ENCODE measurements at places on chromosomes 16 and 17.

- DNase-seq, result no peak
These were observed 44.8 kb downstream of the ERN1 start for GRCh38 chr17:64084940-64085649.

- peak; percentile 81 for DNase-seq
These were observed 11.6 kb upstream of the MARCHF10 start for GRCh38 chr17:62819511-62820221.

GRCh38 chr17:67390006-67390645, 13.0 kb downstream of the PITPNC1 start:
- no peak for DNase-seq

DNA sequence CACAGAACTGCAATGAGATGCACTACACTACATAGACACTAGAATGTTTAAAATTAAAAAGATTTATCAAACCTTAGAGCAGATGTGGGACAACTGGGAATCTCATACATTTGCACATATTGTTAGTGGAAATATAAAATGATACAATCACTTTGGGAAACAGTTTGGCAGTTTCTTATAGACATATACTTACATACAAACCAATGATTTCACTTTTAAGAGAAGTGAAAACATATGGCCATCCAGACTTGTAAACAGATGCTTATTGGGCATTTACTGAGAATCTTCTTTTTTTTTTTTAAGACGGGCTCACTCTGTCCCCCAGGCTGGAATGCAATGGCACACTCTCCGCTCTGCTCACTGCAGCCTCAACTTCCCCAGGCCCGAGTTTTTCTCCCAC, 50.1 kb downstream of the AXIN2 start:
- no peak for DNase-seq

- DNase-seq, result no peak
These were observed 560 bp downstream of the RAI1 start for GRCh38 chr17:17681744-17682292.

DNA sequence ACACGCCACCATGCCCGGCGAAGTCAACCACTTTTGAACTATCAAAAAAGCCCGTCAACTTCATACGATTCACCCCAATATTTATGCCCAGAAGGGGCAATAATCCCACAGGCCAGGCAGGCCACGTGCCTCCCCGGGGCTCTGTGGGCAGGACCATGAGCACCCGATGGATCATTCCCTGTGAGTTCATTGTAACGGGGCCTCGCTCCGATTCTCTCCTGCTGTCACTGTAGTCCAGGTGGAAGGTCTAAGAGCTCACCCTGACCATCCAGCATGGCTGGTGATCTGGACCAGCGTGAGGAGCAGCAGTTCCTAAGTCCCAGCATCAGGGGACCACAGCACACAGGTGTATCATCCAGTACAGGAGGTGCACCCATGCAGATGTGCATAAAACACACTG, 77.5 kb upstream of the DOC2B start:
- DNase-seq, result no peak

- DNase-seq, result no peak
These were observed 15.6 kb upstream of the PDK2 start for GRCh38 chr17:50079334-50080095.

DNA sequence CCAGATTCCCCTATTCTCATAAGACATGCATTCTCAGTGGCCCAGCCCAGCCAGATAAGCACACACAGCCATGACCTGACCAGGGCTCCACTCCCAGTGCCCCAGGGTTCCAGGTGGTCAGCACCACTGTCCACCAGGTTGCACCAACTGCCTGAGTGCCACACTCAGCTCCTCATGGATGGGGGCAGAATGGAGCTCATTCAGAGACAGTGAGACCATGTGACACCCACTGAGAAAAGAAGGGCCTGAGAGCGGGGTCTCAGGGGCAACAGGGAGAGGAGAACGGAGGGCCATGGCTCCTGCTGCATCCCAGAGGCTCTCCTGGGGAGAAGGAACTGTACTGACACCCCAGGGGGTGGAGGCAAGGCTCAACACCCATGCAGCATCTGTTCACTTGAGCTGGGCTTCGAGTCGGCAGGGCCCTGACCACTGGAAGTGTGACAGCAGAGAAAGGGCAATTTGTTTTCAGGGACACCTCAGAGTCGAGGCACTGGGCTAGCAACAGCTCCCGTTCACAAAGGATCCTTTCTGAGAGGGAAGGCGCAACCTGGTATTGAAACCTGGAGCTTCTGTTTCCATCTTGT, 18.7 kb upstream of the SLC38A8 start:
- DNase-seq, result no peak

DNA sequence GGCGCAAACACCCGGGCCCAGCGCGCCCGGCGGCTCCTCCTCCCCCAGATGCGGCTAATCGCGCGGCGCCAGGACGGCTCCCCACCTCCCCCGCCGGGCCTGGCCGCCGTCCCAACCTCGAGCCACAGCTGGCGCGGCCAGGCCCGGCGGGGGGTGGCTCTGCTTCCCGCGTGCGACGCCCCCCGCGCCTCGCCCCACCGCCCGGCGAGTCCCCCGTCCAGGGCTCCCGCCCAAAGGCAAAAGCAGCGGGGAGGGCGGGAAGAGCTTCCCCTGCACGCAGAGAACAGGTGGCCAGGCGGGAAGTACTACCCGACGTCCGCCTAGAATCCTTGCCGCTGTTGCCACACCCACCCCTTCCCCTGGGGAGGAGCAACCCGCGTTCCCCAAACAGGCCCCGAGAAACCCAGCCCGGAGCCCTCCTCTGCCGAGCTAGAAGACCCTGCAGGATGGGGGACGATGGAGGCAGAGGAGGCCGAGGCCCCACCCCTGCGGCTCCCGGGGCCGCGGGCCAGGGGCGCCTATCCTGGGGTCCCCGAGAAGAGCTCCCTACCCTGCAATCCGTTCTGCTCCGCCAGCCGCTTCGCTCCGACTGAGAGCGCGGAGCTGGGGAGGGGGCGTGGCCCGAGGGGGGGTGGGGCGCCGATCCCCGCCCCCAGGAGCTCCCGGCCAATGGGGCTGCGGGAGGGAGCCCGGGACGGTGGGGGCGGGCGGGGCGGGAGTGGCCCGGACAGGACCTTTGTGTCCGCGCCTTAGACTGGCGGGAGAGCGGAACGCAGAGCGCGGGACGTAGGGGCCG, at the start of gene CARHSP1:
Gene CARHSP1 (minus strand): TSS at position 591 of the 796 bp plus-strand sequence. CDS start 9,678 bp downstream, outside the sequence.
- peak; percentile 55 for DNase-seq

GRCh38 chr17:80725517-80725916, 180.9 kb downstream of the RPTOR start:
- DNase-seq, result no peak

DNA sequence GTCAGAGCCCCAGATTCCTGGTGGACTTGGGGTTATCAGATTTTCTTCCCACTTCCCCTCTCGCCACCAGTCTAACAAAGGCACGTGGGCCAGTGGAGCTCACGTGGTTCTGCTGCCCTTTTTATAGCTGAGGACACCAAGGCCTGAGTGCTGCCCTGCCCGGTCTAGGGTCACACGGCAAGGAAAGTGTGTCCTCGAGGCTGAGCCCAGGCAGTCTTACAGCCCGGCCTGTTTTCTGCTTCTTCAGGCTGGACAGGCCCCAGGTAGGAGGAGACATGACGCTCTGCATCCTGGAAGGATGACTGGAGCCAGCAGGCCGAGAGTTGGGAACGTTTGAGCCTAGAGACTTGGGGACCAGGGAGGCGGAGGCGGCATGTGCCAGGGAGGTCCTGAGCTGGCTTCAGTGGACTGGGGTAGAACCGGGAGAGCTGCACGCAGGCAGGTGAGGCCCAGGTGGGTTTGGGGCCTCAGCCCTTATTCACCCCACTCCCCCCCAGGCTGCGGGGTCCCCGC, 3.5 kb downstream of the CTRB1 start:
- DNase-seq, result no peak

DNA sequence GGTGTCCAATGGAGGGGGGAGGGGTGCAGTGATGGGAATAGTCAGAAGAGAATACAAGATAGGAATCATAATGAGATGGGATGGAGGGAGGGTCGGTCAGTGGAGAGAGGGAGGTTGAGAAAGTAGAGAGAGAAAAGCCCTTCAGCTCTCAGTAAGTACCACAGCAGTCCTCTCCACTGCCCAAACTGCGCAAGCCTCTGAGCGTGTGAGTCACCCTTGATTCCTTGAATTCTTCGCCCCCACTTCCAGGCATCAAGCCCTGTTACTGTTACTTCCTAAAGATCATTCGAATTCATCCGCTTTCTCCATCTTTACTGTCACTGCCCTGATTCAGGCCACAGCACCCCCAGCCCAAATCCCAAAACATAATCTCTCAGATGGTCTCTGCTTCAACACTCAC, 2.5 kb downstream of the GUCY2D start:
- no peak for DNase-seq

- no peak for DNase-seq
These were observed 47.9 kb upstream of the ARHGAP17 start for GRCh38 chr16:25063102-25063501.

- DNase-seq, result no peak
These were observed 1.1 kb downstream of the DHRS11 start for GRCh38 chr17:36592716-36593321.

DNA sequence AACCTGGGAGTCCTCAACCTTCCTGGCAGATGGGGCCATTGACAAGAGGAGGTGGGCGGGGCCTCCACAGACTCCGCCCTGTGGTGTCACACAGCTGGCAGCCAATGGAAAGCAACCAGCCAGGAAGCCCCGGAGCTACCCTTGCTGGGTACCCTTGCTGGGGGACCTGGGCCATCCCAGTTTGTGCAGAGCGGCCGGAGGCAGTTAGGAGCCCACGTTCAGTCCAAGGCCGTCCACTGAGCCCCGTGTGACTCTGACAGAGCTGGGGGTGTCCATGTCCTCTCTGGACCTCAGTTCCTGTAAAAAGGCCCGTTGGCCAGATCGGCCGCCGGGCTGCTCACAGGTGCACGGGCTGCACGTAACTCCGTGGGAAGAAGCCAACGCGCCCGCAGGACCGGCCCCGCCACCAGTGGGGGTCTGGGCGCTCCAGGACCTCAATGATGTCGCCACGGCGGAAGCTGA, 17.1 kb upstream of the FAM83G start:
- DNase-seq, result no peak

DNA sequence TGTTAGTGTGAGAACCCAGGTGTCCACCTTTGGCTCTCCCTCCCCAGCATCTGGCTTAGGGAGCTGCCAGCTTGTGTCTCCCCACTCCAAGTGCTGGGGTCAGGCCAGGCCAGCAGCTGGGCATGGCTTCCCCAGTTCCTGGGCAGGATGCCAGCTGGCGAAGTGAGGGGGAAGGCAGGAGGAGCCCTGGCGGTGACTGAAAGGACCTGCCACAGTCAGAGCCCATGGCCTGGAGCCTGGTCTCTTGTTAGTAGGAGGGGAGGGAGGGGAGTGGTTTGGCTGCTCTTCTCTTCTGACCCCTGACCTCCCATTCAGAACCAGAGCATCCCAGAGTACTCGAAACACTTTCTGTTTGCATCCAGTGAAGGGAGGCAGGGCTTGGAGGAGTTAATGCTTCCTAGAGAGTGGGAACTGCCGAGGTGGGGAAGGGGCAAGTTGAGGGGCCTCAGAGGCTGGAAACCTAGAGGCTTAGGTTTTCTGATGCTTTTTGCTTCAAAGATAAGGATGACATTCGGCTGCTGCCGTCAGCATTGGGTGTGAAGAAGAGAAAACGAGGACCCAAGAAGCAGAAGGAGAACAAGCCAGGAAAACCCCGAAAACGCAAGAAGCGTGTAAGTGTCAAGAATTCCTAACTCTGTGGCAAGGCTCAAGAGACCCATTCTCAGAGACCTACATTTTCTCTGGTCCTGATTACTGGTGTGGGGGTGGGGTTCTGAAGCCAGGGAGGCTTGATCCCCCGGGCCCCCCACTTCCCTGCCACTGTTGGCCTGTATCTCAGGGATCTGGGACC, 772 bp downstream of the CHD3 start:
- DNase-seq, result peak; percentile 91

- no peak for DNase-seq
These were observed 72.2 kb upstream of the TRAP1 start for GRCh38 chr16:3789375-3790099.

- no peak for DNase-seq
These were observed 3.5 kb upstream of the CLEC10A start for GRCh38 chr17:7083592-7083991.

DNA sequence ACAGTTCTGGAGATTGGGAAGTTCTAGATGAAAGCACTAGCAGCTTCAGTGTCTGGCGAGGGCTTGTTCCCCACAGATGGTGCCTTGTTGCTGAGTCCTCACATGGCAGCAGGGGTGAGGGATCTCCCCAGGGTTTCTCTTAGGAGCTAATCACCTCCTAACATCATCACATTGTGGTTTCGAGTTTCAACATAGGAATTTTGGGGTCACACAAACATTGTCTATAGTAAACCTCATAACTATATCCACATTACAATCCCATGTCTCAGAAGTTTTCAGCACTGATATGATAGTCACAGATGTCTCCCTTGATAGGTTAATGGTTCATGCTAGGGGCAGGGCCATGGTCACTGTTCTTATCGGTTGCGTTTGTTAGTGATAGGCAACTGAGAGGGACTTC, 13.8 kb downstream of the CLUAP1 start:
- peak; percentile 5 for DNase-seq

DNA sequence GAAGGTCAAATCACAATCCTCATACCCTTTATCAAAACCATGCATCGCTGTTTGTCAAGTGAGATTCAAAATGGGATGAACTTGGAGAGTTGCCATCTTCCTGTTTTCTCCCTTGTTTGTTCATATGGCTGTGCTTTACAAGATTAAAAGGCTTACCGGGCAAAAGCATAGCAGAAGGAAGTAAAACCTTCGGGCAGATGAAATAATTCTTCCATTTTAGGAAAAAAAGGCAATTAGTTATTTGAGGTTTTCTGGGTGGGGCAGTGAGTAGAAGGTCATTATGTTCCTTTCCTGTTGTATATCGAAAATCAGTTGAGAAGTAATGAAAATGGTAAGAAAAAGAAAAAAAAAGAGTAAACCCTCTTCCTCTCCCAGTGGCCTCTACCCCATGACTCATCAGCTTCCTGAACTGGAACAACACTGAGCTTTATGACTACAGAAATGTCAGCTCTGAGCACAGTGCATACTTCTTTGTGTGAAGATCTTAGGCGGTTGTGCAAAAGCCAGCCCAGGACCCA, 369.2 kb downstream of the CDH13 start:
- DNase-seq, result peak; percentile 44

GRCh38 chr16:30567991-30568638, 3.4 kb downstream of the ZNF688 start:
- DNase-seq, result peak; percentile 38

- DNase-seq, result no peak
These were observed 795 bp upstream of the PAQR4 start for GRCh38 chr16:2968368-2968737.

- no peak for DNase-seq
These were observed 29.0 kb upstream of the RNPS1 start for GRCh38 chr16:2296661-2297505.

- DNase-seq, result no peak
These were observed 317.4 kb upstream of the TNRC6C start for GRCh38 chr17:77640916-77641605.

- no peak for DNase-seq
These were observed 23.5 kb downstream of the SNX29 start for GRCh38 chr16:12000032-12000431.

- no peak for DNase-seq
These were observed 7.5 kb upstream of the BCO1 start for GRCh38 chr16:81231014-81231413.

DNA sequence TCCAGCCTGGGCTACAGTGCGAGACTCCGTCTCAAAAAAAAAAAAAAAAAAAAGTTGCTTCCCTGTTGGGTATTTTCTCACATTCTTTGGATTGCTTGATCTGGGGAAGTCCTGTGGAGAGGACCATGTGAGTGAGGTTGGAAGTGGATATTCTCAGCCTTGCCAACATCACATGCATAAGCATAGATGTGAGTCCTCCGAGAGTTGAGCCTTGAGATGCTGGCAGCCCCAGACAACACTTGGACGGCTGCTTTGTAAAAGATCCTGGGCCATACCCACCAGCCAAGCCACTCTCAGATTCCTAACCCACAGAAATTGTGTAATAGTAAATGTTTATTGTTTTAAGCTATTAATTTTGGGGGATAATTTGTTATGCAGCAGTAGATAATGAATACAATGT, 1570.0 kb upstream of the GOT2 start:
- DNase-seq, result no peak

Data from AG09319 (cell line).